ENCODE measurements at places on chromosomes 2 and 18.

DNA sequence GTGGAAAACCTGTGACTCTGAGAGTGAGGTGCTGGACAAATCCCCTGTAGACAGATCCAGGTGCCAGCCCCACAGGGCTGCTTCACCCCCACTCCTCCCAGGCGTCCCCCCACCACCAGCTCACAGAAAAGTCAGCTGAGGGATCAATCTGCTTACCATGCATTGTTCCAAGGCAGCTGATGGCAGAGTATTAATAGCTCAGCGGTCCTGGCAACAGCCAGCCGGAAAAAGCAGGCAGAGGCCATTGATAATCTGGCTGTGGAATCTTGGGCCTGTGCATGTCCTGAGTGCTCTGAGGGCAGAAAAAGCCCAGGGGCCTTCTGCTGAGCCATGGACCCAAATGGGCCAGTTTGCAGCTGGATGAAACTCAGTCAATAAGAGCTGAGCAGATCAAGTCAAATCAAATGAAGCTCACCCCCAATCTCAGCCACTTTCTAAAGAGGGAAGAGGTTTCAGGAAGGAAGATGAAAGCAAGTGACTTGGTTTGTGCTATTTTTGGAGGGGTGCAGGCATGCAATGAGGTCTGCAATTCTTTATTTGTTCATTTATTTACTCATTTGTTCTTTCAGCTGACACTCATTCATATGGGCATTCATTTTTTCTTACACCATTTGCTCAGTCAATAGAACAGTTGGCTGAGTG lies 63.4 kb downstream of the GYPC start:
- DNase-seq, result no peak

DNA sequence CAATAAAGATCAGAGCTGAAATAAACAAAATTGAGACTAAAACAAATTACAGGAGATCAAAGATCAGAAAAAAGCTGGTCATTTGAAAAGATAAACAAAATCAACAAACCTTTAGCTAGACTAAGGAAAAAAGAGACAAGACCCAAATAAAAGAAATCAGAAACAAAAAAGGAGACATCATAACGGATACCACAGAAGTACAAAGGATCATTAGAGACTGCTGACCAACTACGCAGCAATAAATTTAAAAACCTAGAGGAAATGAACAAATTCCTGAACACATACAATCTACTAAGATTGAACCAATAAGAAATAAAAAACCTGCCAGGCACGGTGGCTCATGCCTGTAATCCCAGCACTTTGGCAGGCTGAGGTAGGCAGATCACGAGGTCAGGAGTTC lies 33.7 kb downstream of the USP34 start:
- no peak for DNase-seq

- no peak for DNase-seq
Measured at GRCh38 chr2:112705575-112705974, 15.2 kb upstream of the NT5DC4 start.

DNA sequence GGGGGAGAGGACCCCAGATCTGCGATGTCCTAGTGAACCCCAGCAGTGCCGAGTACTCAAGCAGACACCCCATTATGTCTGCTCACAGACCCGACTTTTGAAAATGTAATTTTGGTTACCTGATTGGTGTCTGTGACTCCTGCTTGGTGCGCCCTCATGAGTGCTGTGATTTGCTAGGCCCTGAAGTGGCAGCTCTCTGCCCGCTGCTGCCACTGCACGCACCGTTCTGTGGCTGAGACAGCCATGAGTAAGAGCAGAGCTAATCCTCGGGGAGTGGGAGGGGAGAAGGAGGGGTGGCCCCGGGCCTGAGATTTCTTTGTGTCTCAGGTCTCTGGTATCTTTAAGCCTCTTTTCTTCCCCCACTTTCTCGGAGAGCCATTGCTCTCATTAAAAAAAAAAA lies 18.2 kb downstream of the FHOD3 start:
- DNase-seq, result no peak

DNA sequence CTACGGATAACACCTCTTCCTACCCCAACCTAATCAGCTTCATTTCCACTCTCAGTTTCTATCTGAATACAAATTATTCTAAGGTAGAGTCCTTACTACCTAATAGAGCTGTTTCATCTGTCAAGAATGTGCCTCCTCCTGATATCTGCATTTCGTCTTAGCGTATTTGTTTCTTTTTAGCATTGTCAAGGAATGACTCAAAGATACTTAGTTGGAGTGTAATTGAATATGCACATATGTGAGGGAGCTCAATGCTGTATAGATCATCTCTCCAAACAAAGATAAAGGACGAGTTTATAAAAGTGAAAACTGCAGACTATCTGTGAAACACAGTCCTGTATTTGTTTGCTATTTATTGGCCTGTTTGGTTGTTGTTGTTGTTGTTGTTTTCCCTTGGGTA lies 2059.4 kb upstream of the CELF4 start:
- DNase-seq, result no peak

GRCh38 chr2:172614932-172615331 lies 59.0 kb downstream of the PDK1 start:
- no peak for DNase-seq

GRCh38 chr2:138829326-138829919 lies 49.2 kb upstream of the NXPH2 start:
- DNase-seq, result no peak

DNA sequence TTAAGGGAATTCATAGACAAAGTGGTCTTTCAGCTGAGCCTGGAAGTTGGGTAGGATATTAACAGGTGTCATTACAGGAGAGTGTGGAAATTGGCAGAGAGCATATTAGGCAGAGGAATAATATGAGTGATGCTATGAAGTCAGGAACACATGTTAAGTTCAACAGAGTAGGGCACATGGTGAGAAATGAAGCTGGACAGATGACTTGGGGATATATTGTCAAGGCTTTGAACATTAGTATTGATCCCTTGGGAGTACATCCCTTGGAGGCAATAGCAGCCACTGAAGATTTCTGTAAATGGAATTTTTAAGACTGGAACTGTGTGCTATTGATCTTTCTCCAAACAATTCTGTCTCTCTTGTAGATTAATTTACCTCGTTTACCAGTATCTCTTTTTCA lies 170.7 kb downstream of the SCG2 start:
- no peak for DNase-seq

- no peak for DNase-seq
Measured at GRCh38 chr2:18930971-18931370, 341.6 kb upstream of the NT5C1B start.

GRCh38 chr2:217562871-217563480 lies 439.8 kb downstream of the TNS1 start:
- no peak for DNase-seq

- DNase-seq, result no peak
Measured at GRCh38 chr2:5089409-5089808, 602.8 kb upstream of the SOX11 start.
